ENCODE measurements at places on chromosomes 11 and 22.

GRCh38 chr11:69154938-69155301 lies 815 bp upstream of the SMIM38 start:
- DNase-seq: no peak

DNA sequence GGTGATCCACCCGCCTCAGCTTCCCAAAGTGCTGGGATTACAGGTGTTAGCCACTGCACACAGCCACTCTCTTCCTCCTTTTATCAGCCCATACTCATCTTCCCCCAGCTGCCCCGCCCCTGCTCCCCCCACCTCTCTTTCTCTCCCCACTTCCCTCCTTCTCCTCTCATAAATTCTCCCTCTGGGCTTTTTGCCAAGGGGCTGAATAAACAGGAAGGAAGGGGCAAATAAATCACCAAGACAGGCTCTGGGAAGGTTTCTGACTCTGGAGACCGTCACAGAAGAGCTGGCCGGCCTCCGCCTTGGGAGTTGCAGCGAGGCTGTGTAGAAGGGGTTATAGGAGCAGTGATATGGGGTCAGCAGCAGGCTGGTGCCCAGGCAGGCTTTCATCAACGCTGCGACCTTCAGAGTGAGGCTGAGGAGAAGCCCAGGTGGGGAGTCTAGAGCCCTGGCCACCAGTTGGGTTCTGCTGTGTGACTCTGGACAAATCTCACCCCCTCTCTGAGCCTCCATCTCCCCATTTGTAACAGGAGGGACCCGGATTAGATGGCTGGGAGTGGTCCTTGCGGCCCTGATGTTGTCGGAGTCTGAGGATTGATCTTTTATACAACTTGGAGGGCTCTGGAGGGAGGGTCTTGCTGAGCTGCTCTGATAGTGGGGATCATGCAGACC lies 62.6 kb upstream of the RASD2 start:
- no peak for DNase-seq

DNA sequence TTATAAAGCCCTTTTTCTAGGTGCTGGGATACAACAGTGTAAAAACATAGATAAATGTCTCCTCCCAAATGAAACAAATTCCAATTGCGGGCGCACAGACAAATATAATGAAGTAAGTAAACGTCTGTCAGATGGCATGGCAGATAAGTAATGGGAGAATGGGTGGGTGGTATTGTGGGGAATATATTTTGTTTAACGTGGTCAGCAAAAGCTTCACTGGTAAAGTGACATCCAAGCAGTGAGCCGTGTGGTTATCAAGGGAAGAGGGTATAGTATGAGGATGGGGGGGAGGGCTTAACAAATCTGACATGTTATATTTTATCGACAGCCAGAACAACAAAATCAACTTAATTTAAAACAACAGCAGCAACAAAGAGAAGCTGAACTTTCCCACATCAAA lies 1.2 kb downstream of the SVIP start:
- no peak for DNase-seq

DNA sequence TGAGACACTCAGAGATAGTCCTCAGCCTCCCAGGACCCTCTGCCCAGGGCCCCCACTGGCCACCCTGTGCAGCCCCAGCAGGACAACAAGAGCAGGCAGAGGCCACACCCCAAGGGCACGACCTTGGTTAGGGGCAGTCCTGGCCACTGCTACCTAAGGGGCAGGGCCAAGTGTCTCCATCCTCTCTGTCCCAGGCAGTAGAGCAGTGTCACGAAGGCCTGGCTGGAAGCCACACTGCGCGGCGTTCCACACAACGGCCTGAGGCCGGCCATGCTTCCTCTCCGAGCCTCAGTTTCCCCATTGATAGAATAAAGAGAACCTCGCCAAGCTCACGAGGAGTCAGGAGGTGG lies 1074.3 kb downstream of the BRD1 start:
- DNase-seq: no peak

- peak; percentile 15 for DNase-seq
Observed at GRCh38 chr22:46576556-46577367, 39.3 kb upstream of the CELSR1 start.

All from stimulated activated CD8-positive, alpha-beta memory T cell treated with anti-CD3 and anti-CD28 coated beads, Interleukin-4, amount 100 ng/mL, for 1 hour (primary cell).